ENCODE measurements at places on chromosomes 2 and 18.

GRCh38 chr2:106358081-106358480, 110.1 kb downstream of the RGPD3 start:
- DNase-seq, result peak; percentile 25

- no peak for DNase-seq
Observed at GRCh38 chr2:239601880-239602279, 201.1 kb upstream of the HDAC4 start.

DNA sequence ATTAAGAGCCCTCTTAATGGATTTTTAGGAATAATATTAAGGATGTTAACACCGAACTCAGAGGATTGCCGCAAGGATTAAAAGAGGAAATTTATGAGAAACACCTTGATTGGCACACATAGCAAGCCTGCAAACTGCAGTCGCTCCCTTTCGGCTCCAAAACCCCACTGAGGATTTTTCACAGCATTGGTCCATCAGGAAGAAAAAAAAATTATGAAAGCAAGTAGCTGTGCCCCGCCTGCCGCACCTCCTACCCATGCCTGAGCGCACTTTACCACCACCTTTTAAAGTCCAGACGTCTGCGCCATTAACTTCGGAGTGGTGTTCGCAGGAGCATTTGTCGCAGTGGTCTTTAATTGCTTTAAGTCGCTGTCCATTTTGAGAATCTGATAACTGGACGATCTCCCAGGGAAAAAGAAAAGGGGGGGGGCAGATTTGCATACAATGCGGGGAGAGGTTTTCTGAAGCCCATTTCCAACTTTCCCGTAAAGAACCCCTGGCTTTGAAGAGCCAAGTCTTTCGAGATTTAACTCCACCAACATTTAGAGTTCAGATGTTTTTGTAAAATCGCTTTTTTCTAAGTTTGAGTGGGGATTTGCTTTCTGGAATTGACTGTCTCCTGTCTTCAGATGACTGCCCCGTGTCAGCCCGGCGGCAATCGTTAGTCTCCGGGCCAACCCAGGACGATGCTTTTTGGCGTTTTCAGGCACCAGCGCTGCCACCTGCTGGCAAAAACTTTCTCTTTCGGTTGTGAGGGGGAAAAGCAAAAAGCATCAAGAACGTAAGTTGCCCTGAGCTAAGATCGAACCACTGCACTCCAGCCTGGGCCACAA, 913 bp upstream of the TRABD2A start:
- no peak for DNase-seq

- DNase-seq, result no peak
Observed at GRCh38 chr18:63831080-63831788, 56.0 kb downstream of the SERPINB7 start.

DNA sequence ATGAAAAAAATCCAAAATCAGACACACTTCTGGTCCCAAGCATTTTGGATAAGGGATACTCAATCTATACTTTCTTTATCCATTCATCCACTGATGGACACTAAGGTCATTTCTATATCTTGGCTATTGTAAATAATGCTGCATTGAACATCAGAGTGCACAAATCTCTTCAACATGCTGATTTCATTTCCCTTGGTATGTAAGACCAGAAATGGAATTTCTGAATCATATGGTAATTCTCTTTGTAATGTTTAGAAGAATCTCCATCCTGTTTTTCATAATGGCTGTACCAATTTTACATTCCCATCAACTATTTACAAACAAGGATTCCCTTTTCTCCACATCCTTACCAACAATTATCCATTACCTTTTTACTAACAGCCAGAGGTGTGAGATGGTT, 33.7 kb upstream of the MCM6 start:
- DNase-seq, result no peak

- DNase-seq, result no peak
Observed at GRCh38 chr2:5392658-5393057, 299.5 kb upstream of the SOX11 start.

- DNase-seq, result no peak
Observed at GRCh38 chr18:36403896-36404820, 106.6 kb downstream of the FHOD3 start.

DNA sequence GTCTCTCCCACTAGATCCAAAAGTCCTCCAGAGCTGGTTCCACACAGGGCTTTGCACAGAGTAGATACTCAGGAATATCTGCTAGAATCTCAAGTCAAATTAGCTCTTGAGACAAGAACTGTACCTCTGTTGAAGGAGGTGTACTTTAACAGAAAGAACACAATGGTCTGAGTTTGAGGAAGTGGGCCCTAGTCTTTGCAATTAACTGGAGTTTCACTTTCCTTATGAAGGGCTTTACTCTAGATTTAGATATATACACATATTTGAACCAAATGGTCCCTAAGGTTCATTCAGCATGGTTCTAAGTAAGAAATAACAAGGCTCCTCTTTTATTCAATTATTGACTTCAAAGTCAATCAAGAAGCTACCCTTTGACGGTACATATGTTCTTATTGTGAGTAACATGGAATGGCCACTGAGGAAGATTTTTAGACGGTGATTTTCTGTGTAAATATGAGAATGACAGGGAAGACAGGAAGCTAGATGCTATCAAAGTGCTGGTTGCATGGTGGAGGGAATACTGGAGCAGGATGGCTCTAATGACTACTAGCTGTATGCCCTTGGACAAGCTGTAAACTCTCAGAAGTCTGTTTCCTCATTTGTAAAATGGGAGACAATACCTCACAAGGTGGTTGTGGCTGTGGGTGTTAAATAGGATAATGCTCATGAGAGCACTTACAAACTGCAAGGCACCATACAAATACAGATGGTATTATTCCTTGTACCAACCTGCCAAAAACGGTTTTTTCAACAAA, 73.5 kb upstream of the SERTAD2 start:
- DNase-seq, result peak; percentile 89

DNA sequence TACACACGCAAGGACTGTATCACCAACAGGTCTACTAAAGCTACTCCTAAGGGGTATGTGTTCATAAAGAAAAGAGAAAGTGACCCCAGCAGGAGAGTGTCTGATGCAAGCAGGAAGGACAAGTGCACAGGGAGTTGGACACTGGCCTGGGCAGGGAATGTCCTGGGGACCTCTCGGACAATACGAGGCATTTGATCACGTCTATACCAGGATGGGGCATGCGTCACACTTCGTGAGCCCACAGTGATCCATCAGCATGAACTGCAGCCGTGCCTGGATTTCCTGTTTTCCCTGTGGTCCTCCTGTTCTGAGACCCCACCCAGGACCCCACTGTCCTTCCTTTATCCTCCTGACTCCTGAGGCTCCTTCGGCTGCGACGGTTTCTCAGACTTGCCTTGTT, 113.9 kb downstream of the HDAC4 start:
- DNase-seq, result no peak

DNA sequence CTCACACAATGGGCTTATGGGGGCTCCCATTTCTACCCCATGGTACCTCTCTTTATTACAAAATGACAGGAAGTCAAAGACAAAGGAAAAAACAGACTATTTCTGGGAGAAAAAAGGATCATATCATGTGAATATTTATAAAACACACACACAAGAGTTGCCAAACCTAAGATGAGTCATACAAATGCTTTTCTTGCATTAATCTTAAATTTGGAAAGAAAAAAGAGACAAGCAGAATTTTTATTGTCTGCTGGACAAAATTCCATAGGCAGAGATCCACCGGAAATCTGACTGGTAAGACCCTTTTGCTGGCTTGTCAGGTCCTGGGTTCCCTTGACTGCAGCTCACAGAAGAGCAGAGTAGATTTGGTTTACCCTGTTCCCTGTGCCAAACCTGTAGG, 1732.3 kb upstream of the PIK3C3 start:
- DNase-seq, result no peak

GRCh38 chr2:175080479-175080878, 75.3 kb upstream of the CHN1 start:
- DNase-seq, result no peak

DNA sequence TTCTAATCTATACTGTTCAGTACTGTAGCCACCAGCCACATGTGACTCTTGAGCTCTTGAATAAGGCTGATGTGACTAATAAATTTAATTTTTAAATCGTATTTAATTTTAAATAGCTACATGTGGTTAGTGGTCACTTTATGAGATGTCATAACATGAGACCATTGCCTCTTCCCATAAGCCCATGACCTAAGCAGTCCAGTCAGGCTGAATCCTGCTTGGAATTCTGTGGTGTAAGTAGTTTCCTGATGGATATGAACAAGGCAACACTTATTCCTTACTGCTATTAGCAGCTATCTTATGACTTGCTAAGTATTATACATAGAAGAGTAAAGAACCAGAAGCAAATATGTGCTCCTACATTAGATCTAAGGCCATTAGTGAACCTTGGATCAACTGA, 150.0 kb downstream of the DIS3L2 start:
- no peak for DNase-seq

GRCh38 chr2:148880636-148881035, 5.6 kb downstream of the KIF5C start:
- no peak for DNase-seq

GRCh38 chr2:182929972-182930371, 63.5 kb upstream of the FRZB start:
- no peak for DNase-seq

Data from GM12878 (cell line).